ENCODE measurements at places on chromosomes 2 and 18.
A peak's percentile ranks its signal among the peaks of the same experiment; 100 is the strongest.

DNA sequence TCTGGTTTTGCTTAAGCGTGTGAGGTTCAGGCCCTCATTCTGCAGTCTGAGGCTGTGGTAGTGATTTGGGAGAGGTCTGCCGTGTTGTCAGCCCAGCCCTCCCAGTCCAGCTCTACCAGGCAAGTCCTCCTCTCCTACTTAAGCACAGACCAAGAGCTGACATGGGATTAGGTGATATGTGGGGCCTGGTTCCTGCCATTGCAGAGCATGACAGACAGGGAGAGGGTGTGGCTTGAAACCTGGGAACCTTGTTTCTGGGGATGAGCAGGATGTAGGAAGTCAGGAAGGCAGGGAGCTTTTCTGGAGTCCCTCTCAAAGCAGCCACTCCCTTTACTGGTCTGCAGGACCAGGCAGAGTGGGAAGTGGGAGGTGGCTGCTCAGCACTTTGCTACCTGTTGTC is 38.6 kb downstream of the PTPRM start:
- DNase-seq = no peak

GRCh38 chr2:198782734-198783133 is 675.0 kb downstream of the SATB2 start:
- no peak for DNase-seq

DNA sequence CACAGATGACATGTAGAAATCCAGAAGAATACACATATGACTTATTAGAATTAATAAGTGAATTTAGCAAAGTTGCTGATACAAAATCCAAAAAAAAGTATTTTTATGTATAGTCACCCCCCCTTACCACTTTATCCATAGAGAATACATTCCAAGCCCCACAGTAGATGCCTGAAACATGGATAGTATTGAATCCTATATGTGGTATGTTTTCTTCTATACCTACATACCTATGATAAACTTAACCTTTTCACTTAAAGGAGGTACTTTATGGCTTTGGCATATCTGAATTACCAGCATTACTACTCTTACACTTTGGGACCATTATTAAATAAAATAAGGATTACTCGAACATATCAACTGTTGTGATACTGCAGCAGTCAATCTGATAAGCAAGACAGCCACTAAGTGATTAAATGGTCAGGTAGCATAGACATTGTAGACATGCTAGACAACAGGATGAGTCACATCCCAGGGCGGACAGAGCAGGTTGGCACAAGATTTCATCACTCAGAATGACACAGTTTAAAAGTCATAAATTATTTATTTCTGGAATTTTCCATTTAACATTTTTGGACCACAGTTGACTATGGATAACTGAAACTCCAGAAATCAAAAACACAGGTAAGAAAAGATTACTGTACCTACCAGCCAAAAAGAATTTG is 208.2 kb upstream of the CHAC2 start:
- DNase-seq = no peak

DNA sequence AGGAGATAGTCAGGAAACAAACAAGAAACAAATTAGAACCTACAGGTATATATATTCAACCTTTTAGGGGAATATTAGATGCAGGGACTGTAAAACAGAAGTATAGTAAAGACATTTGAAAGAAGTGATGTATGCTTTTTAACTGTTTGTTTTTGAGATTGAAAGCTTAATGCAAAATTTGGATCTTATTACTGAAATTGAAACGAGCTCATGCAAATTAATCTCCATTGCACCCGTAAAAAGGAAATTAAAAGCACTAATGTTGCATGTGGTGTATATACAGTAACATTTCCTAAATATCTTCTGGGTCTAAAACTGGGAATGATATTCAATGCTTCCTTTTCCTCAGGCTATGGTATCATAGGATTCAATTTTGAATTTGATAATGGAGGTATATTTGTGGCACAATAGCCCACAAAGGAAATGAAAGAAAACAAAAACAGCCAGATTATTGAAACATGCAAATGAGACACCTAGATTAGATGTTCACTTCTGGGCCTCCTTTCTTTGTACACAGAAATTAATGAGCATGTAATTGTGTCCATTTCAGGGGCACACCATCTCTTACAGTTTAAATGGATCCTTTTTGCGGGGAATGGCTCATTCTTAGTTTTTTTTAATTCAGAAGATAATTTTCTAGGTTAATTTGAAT is 1.6 kb upstream of the ELOA2 start:
- no peak for DNase-seq

GRCh38 chr2:207935121-207935990 is 90.0 kb downstream of the PLEKHM3 start:
- no peak for DNase-seq

- DNase-seq = no peak
Observed at GRCh38 chr2:232228332-232228731, 150.2 kb upstream of the ALPP start.

DNA sequence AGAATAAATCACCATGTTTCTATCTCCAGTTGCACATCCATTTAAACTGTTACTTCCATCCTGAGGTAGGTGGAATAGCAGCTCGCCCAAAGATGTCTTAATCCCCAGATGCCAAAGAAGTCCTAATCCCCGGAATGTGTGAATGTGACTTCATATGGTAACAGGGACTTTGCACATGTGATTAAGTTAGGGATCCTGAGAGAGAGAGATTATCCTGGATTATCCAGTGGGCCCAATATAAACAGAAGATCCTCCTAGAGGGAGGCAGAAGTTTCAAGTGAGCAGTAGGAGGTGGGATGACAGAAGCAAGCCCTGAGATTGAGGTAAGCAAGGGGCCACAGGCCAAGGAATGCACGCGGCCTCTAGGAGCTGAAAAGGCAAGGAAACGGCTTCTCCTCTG is 19.8 kb downstream of the CREG2 start:
- DNase-seq = no peak

GRCh38 chr2:86577817-86578456 is 14.7 kb upstream of the CHMP3 start:
- DNase-seq = no peak

DNA sequence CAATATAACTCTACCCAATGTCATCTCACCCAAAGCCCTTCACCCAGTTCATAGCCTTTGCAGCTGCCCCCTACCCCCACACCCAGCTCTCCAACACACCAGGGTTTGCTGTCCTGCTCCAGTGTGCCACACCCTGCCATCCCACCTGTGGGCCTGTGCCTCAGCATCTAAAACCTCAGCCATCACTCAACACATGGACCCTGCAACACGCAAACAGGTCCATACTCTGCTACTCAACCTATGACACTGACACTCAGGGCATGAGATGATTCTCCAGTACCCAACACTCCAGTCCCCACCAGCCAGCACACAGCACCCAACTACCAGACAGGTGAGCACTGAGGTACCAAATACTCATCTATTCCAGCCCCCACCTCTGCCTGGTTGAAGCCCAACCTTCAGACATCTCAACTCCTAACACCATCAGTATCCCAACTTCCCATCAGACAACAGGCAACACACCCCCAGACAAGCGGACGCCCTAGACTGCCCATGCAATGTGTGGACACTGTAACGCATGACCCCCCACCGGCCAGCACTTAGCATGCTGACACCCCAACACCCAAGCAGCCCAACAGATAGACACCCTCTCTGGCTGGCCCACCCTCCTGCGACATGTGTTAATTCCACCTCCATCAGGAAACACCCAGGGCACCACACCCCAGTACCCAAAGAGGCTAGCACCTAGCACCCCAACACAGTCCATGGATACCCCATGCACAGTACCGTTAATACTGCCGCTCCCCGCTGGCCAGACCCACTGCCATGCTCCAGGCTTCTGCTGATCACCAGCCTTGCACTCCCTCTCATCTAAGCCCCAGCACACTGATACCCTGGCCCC is 25.0 kb downstream of the ZAP70 start:
- no peak for DNase-seq

DNA sequence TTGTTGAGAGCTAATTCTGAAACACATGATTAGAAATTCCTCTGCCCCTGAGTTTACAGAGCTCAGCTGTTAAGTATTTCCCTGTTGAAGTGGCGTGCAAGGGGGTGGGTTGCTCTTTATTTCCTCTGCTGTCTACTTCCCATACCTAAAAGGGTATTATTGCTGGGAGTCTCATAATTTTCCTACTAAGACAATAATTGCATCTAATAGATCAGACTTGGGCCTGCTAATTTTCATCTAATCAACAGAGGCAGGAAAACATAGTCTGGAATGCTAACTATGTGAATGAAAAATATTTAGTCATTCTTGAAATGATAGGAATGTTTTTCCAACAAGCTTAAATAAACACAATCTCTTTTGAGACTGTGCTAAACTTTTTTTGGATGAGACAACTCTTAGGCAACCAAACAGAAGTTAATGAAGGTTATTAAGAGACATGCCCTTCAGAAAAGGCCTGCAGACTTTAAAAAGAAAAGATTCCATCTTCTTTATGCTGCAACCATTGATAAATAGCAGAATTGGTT is 111.4 kb downstream of the FEZ2 start:
- no peak for DNase-seq

DNA sequence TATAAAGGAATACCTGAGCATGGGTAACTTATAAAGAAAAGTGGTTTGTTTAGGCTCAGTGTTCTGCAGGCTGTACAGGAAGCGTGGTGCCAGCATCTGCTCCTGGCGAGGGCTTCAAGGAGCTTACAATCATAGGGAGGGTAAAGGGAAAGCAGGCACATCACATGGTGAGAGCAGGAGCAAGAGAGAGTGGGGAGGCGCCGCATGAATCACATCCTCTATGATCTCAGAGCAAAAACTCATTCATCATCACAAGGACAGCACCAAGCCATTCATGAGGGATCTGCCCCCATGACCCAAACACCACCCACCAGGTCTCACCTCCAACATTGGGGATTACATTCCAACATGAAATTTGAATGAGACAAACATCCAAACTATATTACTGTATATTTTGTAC is 32.5 kb downstream of the R3HDM1 start:
- DNase-seq = peak; percentile 22

DNA sequence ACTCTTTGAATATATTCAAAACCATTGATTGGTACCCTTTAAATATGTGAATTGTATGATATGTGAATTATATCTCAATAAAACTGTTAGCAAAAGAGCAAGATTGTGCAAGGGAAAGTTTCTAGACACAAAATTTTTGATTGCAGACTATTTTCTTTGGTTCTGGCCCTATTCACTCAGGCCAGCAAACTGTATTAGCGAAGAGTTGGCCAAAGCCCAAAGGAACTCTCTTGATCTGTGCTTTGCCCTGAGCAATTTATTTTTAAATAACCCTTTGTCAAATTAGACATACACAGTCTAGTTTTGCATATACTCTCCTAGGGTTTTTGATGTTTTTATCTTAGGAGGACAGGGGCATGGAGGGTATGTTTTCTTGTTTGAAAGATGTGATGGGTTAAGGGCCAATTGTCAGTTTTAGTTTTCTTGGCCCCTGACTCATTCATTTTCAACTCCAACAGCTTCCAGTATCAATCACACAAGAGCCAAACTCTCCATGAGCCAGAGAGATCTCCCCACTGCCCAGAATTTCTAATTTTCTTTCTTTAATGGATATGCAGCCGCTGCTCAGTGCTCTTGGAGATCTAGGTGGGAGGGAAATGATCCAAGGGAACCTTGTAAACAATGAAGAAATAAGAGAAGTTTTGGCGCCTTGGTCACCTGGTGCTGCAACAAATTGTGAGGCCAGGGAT is 231.5 kb downstream of the SRBD1 start:
- DNase-seq = no peak

- no peak for DNase-seq
Observed at GRCh38 chr2:1989216-1989615, 244.9 kb upstream of the PXDN start.

- no peak for DNase-seq
Observed at GRCh38 chr18:26419746-26420145, 128.6 kb downstream of the KCTD1 start.

DNA sequence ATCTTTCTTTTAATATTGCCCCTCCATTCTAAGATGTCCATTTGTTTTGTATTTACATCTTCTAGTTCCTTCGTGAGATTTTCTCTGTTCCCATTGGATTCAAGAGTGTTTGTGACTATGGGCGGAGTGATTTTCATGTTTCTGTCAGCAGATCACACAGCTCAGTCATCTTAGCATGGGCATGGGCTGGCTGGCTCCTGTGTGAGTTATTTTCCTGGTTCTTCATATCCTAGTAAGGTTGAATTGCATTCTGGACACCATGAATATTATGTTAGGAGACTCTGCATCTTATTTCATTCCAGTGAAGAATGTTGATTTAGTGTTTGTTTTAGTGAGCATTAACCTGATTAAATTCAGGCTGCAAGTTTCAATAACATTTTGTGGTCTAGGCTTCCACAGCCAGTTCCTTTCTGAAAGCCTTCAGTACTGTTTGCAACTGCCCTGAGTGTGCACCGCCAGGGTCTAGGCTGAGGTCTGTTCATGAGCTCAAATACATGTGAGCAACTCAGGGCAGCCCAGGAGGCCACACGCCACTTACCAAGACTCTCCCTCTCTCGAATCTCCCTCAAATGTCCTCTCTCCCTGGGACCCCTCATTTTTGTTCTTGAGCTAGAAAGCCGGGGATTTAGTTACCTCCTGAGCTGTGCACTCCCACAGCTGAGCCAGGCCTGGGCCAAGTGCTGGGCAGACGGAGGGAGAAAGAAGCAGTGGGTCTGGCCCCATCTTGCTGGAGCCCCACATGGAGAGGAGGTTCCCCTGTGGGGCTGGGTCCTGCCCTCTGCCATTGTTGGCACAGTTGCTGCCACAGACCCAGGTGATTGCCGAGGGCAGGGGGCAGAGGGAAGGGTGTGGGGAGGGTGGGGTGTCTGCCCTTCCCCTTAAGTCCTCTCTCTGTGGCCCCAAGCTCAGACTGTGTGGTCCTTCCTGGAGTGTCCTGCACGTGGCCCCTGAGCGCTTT is 145.9 kb downstream of the RTP5 start:
- DNase-seq = no peak

DNA sequence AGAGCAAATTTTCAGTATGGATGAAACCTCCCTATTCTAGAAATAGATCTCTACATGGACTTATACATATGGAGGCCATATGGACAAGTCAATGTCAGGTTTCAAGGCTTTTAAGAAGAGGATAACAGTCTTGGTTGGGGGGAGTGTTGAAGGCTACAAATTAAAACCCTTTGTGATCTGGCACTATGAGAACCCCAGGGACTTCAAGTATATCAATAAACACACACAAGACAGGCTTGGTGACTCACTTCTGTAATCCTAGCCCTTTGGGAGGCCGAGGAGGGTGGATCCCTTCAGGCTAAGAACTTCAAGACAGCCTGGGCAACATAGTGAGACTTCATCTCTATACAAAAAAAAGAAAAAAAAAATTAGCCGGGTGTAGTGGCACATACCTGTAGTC is 127.2 kb upstream of the SP5 start:
- DNase-seq = no peak

DNA sequence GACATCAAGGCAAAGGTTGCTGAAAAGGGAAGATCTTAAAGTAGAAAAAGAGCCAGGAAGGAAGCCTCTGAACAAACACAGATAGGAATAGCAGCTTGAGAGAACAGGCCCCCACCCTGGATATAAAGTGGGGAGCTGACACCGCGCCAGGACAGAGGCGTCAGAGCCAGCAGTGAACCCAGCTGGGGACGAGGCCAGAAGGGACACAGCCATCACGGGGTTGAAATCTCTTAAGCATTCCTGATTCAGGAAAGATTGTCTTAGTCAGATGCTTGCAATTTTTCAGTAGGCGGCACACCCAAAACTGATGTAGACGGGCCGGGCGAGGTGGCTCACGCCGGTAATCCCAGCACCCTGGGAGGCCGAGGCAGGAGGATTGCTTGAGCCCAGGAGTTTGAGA is 93.8 kb upstream of the PHLPP1 start:
- DNase-seq = no peak

Data from activated CD4-positive, alpha-beta T cell treated with anti-CD3 and anti-CD28 coated beads for 48 hours (primary cell).